ENCODE measurements at places on chromosomes 7 and 10. TPM values are rescaled to one million over a fixed set of nuclear protein-coding genes. Genes with fewer than 3 reads are reported as not detected.

Gene PRF1
- total RNA-seq, result 3.8 TPM

Gene MTPN
- total RNA-seq, result 113 TPM

Gene OR2A5
- total RNA-seq, result not detected

Gene CFAP69
- 14.0 TPM for total RNA-seq

Gene PON1
- 0.58 TPM for total RNA-seq

Gene CEP55
- 0.26 TPM for total RNA-seq

Gene TUBGCP2
- 47.0 TPM for total RNA-seq

Gene CPA2
- not detected for total RNA-seq

Gene GARIN1A
- total RNA-seq, result 14.6 TPM

Gene C10orf67
- total RNA-seq, result 1.6 TPM

Gene TCF7L2
- 34.9 TPM for total RNA-seq

Gene CTAGE8
- total RNA-seq, result 0.47 TPM

Gene ALOX5
- total RNA-seq, result 8.1 TPM

Gene TAS2R41
- total RNA-seq, result not detected

Gene BCL7B
- 61.3 TPM for total RNA-seq

Gene GPNMB
- 41.1 TPM for total RNA-seq

Gene CFAP70
- 6.4 TPM for total RNA-seq

Gene DGKB
- 111 TPM for total RNA-seq

Gene GNGT1
- total RNA-seq, result not detected

Gene OR2A42
- total RNA-seq, result not detected

Gene TEX36
- not detected for total RNA-seq

Gene ATOH7
- total RNA-seq, result 2.5 TPM

Gene CYP17A1
- not detected for total RNA-seq

Gene OR2A1
- total RNA-seq, result not detected

Gene MOGAT3
- total RNA-seq, result not detected

Gene VSIR
- total RNA-seq, result 70.8 TPM

Gene CACNA2D1
- total RNA-seq, result 101 TPM

Gene NXPH1
- total RNA-seq, result 24.7 TPM

Gene UNCX
- total RNA-seq, result not detected

Gene UBE2D4
- total RNA-seq, result 30.6 TPM

Gene HOXA11
- not detected for total RNA-seq

Gene MNX1
- not detected for total RNA-seq

Gene SGCE
- 76.3 TPM for total RNA-seq

Gene GIMAP5
- total RNA-seq, result 9.7 TPM

Gene ASAH2
- 10.5 TPM for total RNA-seq

Gene PANK1
- 15.2 TPM for total RNA-seq
